ENCODE measurements at places on chromosomes 7 and 10. TPM values are rescaled to one million over a fixed set of nuclear protein-coding genes. Genes with fewer than 3 reads are reported as not detected.

DNA sequence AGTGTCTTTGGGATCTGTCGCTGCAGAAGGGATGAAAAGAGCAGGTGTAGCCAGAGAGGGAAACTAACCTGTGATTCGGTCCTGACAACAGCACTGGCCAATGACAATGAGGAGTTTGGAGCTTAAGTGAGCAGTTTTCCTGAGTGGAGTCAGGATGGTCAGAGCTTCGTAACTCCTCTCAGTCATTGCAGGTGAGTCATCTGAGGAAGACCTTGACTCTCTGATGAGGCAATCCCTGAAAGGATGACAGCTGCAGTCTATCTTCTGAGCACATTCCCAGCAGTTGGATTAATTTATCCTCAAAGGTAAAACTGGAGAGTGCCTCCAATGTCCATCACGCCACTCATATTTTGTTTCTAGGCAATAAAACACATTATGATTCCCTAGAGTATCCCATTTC lies 401.9 kb downstream of the POM121L12 start:
- DNase-seq: no peak

GRCh38 chr7:116570306-116570705 lies 45.5 kb downstream of the CAV1 start:
- DNase-seq: no peak

- no peak for DNase-seq
These were observed 44.5 kb downstream of the LANCL2 start for GRCh38 chr7:55409482-55410225.

DNA sequence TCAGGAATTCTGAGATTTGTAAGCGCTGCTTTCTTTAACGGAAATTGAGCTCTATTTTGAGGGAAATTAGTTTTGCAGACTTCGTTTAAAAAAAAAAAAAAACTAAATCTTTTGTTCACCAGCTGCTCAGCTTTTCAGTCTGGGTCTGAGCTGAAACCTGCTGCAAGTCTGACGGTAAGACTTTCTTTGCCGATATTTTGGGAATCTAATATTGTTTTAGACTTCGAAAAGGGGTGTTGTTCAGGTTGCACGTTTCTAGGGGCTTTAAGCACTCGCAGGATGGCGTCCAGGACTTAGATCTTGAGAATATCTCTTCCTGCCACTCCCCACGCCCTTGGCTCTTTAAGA lies 1.8 kb upstream of the MEOX2 start:
- DNase-seq: no peak

DNA sequence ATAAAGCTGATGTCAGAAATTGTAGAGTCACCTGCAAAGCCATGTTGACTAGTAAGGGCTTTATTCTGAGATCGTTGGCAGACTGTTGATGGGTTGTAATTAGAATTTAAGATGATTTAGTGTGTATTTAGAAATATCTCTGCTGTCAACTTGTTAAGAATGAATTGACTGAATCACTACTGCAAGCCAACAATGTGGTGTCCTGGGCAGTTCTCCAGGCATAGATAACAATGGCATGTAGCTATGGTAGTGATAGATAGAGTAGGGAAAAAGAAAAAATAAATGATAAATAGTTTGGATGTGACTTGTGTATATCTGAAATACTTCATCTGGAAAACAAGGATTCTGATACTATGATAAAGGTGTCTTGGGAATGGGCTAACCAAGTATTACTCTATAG lies 640.2 kb downstream of the ARL4A start:
- DNase-seq: no peak

DNA sequence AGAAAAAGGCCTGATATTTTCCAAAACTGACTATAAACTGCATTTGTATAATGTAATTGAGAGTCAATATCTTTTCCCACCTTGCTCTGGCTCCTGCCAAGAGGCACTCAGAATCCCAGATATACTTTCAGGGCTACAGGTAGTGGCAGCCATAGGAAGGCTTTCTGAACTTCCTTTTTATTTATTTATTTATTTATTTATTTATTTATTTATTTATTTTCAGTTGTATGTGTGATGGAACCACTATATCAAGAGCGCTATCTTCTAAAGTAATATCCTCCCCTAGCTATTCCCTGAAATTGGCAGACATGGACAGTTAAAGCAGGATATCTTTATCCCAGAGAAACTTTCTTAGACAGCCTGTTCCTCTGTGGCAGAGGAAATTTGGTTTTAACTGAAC lies 86.7 kb downstream of the SEMA3E start:
- DNase-seq: no peak

GRCh38 chr10:13375791-13376190 lies 27.7 kb upstream of the SEPHS1 start:
- no peak for DNase-seq

DNA sequence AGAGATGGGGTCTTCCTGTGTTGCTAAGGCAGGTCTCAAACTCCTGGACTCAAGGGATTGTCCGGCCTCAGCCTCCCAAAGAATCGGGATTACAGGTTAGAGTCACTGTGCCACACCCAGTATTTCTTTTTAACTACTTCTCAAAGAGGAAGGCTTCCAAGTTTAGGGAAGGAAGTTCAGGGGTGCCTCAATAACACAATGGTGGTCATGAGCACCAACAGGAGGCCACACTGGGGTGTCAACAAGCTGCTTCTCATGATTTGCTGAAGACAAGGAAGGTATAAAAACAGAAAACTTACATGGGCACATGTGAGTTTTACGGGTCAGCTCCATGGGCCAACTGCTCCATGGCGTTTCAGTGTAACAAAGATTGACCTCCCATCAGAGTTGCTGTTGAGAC lies 160.5 kb downstream of the TNS3 start:
- DNase-seq: no peak

DNA sequence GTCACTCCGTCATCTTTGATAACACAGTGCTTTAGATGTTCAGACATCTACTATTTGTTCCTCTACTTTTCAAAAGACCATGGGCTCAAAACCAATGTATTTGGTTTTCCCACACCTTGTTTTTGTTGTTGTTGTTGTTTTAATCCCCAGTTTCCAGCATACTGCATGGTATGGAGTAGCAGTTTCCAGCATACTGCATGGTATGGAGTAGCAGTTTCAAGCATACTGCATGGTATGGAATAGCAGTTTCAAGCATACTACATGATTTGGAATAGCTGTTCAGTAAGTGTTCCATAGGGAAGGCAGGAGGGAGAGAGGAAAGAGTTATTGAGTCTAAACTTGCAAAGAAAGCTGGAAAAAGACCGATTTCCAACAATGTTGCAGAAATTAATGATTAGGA lies 314.3 kb upstream of the PRKCQ start:
- DNase-seq: no peak

DNA sequence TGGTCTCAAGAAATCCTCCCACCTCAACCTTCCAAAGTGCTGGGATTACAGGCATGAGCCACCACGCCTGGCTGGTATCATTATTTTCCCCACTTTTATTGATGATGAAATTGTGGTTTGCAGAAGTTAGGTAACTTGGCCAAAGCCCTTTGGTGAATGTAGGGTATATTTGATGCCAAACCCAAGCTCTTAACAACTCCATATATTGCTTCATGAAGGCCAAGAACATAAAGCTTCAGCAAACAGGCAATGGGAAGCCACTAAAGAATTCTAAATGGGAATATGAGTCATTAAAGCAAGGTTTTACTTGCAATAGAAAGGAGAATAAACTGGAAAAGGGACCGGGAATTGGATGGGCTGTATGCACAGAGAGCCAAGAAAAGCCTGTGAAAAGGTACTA lies 142.7 kb downstream of the KMT2E start:
- no peak for DNase-seq

- DNase-seq: no peak
These were observed 109.5 kb upstream of the TMEM72 start for GRCh38 chr10:44801383-44802327.

DNA sequence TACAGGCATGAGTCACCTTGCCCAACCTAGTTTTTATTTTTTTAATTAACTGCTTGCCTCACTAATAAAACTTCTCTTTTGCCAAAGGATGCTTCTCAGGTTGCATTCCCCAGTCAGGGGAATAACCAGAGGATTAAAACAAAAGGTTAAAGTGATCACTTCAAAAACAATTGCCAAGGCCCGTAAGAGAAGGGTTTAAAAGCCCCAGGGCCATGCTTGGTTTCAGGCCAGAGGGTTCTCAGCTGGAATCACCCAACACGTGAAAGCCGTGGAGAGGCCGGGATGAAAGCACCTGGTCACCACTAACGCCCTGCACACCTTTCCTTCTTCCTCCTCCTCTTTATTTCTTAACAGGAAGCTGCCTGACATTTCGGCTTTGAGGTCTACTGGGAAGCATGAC lies 587.5 kb downstream of the PTPRN2 start:
- peak; percentile 3 for DNase-seq

DNA sequence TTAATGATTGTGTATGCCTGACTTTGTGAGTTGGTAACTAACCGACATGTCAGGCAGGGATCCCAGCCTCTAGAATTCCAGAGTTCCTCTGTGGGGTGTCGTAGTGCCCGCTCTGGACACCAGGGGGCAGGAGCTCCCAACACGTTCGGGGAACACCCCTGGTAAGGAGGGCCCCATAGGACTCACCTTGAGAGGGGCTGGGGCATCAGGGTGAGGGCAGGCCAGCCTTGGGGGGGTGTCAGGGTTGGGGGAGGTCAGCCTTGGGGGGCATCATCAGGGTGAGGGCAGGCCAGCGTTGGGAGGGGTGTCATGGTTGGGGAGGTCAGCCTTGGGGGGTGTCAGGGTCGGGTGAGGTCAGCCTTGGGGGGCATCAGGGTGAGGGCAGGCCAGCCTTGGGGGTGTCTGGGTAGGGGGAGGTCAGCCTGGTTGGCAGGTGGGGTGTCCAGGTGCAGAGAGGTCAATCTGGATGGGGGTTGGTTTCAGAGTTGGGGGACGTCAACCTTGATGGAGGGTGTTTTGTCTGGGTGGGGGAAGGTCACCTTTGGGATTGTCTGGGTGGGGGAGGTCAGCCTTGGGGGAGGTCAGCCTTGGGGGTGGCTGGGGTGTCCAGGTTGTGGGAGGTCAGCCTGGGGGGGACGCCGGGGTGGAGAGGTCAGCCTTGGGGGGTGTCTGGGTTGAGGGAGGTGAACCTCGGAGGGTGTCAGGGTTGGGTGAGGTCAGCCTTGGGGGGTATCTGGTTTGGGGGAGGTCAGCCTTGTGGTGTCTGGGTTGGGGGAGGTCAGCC lies 45.6 kb upstream of the SUN1 start:
- DNase-seq: peak; percentile 83

DNA sequence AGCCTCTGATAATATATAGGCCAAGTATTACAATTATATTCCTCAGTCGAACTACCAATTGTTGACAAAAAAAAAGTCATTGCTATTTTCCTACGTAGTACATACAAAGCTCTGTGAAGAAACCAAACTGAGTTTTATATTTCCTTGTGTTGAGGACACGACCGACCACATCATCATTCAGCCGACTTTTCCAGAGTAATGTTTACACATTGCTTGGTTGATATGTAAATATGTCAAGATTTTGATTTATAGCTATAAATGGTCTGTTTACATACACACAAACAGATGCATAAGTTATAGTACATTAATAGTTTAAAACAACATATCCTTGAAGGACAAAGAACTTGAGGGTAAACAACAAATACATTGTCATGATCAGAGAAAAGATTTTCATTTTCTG lies 121.5 kb downstream of the CRPPA start:
- DNase-seq: no peak

DNA sequence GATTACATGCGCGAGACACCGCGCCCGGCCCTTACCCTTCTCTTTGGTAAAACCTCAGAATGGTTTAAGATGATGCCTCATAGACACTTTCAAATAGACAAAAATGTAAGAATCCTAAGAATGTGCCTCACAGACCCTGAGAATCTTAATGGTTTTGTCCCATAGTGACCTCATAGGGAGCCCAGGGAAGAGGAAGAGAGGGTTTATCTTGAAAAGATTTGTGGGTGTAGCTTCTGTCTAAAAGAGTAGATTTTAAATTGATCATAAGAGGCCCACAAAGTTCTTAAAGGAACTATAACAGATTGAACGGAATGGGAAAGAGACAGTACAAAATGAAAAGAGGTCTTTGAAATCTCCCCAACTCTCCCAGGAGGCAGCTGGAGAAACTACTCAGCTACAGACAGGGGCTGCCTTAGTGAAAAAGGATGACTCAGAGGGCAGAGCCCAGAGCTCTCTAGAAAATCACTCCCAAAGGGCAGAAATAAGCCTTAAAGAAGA lies 220.6 kb downstream of the ADRA2A start:
- peak; percentile 49 for DNase-seq

GRCh38 chr10:73113551-73113950 lies 3.3 kb downstream of the NUDT13 start:
- DNase-seq: no peak

- no peak for DNase-seq
These were observed 52.8 kb downstream of the C10orf90 start for GRCh38 chr10:126617733-126618132.

GRCh38 chr7:41685684-41686083 lies 17.2 kb downstream of the INHBA start:
- DNase-seq: no peak

- peak; percentile 40 for DNase-seq
These were observed 303.8 kb upstream of the MKI67 start for GRCh38 chr10:128429835-128430513.

DNA sequence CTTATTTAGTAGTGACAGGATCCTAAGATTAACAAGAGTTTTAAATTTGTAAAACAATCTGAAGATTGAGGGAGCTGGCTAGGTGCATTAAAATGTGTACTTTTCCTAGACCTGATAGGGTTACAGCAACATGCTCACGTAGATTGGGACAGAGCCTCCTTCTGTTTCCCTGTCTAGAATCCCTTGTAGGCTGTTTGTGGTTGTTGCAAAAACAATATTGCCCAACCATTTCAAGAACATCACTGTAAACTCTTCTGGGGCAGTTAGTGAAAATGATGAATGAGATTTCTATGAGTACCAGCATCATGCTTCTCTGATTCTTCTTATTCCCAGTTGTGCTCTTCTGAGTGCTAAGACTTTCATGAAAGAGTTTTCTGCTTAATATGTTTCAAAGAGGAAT lies 14.7 kb upstream of the CPED1 start:
- DNase-seq: no peak

DNA sequence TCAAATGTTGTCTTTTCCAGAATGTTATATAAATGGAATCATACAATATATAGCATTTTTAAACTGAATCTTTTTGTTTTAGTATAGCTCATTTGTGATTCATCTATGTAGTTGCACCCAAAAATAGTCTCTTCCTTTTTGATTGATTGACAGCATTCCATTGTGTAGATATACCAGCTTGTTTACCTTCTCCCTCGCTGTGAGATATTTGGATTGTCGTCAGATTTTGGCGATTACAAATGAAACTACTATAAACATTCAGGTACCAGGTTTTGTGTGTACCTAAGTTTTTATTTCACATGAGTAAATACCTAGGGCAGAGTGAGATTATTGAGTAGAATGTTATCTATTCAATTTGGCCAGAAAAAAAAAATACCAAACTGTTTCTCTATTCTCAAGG lies 584.7 kb upstream of the SORCS1 start:
- DNase-seq: no peak

FAM171A1 gene
- 11.3 TPM for polyA plus RNA-seq

SLC29A3 gene
- 11.3 TPM for polyA plus RNA-seq

SH2B2 gene
- polyA plus RNA-seq: 5.6 TPM

LRGUK gene
- polyA plus RNA-seq: 2.4 TPM

HSPA14 gene
- 48.1 TPM for polyA plus RNA-seq

AGR3 gene
- not detected for polyA plus RNA-seq

PROSER2 gene
- 3.7 TPM for polyA plus RNA-seq

GPR141 gene
- not detected for polyA plus RNA-seq

SDK1 gene
- polyA plus RNA-seq: 2.2 TPM

CYTH3 gene
- polyA plus RNA-seq: 5.9 TPM

CUZD1 gene
- polyA plus RNA-seq: 3.1 TPM

C7orf33 gene
- polyA plus RNA-seq: not detected

VPS37D gene
- polyA plus RNA-seq: 1.8 TPM
